Thyroid gland (tissue), 4 donors: ENCODE measurements at places on chromosomes 7 and 10. TPM values are rescaled to one million over a fixed set of nuclear protein-coding genes. Genes with fewer than 3 reads are reported as not detected.

DNA sequence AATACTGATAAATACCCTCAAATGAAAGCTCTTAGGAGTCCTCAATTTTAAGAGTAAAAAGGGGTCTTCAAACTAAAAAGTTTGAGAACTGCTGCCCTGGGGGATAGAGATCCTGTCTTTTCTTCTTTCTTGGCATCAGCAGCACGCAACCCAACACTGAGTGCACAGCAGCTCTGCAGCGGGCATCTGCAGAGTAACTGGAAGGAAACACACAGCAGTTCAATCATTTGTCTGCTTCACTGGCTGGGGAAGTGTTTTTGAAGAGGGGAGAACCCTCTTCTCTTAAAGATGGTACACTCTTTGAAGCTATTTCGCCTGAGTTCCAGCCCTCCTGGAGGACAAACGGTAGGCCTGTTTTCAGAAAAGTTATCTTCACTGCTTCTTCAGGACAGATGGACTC lies 193.6 kb downstream of the FGFR2 start:
- peaks cover 47% of the 10 kb centered on the region for H3K4me1 ChIP-seq
- H3K27ac ChIP-seq = peak overlapping the region; percentile 27
- H3K4me3 ChIP-seq = no peak overlapping the region
- H3K36me3 ChIP-seq = no peaks in the 10 kb centered on the region
- H3K27me3 ChIP-seq = no peaks in the 10 kb centered on the region

ECHDC3 gene
- 71.3 TPM for total RNA-seq

GIMAP7 gene
- total RNA-seq = 12.4 TPM

PODXL gene
- 47.7 TPM for total RNA-seq

- H3K4me3 ChIP-seq = no peak overlapping the region
- DNase-seq = no peak
- no peaks in the 10 kb centered on the region for H3K4me1 ChIP-seq
- H3K27ac ChIP-seq = no peak overlapping the region
- no peaks in the 10 kb centered on the region for H3K36me3 ChIP-seq
- H3K27me3 ChIP-seq = no peaks in the 10 kb centered on the region
Observed at GRCh38 chr10:87635498-87636312, 24.0 kb upstream of the PAPSS2 start.

DNA sequence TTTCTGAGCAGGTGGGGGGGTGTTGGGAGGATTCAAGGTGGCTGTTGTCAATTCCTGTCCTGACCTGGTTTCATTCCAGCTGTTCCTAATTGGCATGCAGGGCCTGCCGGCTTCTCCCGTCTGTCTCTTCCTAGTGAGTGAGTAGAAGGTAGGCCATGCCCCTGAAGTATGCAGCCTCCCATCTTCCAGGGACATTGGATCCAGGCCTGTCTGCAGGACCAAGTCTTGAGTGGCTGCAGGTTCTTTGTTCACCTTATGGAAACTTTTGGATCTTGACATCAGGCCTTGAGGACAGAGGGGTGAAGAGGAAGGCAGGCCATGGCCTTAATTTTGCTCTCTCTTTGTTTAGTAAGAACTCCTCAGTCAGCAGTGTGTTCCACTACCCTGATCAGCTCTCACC lies 131.8 kb downstream of the SH2D4B start:
- peaks cover 7% of the 10 kb centered on the region for H3K4me1 ChIP-seq
- no peaks in the 10 kb centered on the region for H3K27me3 ChIP-seq
- no peak for DNase-seq
- H3K27ac ChIP-seq = no peak overlapping the region

BEND7 gene
- total RNA-seq = 51.3 TPM

DNA sequence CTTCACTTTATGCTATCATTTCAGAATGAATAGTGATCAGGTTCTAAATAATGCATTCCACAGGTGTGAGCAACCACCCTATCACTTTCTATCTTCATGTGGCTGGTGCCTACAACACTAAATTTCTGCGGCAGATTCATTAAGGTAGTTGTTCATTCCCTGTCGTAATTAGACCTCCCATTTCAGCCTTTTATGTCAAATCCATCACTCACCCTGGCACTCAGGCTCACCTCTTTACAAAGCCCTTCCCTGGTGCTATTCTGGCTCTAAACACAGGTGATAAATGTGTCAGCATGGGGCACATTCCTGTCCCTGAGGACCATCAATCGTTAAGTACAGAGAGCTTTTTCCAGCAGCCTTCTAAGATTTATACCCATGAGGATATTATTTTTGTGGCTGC lies 300.0 kb upstream of the C7orf33 start:
- no peaks in the 10 kb centered on the region for H3K27me3 ChIP-seq
- H3K36me3 ChIP-seq = no peaks in the 10 kb centered on the region
- H3K4me3 ChIP-seq = no peak overlapping the region
- no peak overlapping the region for H3K27ac ChIP-seq
- no peaks in the 10 kb centered on the region for H3K4me1 ChIP-seq

- H3K4me3 ChIP-seq = no peak overlapping the region
- H3K27me3 ChIP-seq = no peaks in the 10 kb centered on the region
- DNase-seq = no peak
- H3K4me1 ChIP-seq = no peaks in the 10 kb centered on the region
Observed at GRCh38 chr7:41333511-41333910, 369.4 kb downstream of the INHBA start.

GRCh38 chr10:44902941-44903545 lies 8.1 kb upstream of the TMEM72 start:
- H3K36me3 ChIP-seq = no peaks in the 10 kb centered on the region
- peak; percentile 47 for DNase-seq
- no peak overlapping the region for H3K27ac ChIP-seq
- H3K4me3 ChIP-seq = no peak overlapping the region
- H3K27me3 ChIP-seq = no peaks in the 10 kb centered on the region

ZNF727 gene
- total RNA-seq = 12.1 TPM

- DNase-seq = no peak
- no peak overlapping the region for H3K4me3 ChIP-seq
- H3K36me3 ChIP-seq = no peaks in the 10 kb centered on the region
- H3K27me3 ChIP-seq = no peaks in the 10 kb centered on the region
- H3K27ac ChIP-seq = no peak overlapping the region
Observed at GRCh38 chr10:95790982-95791381, 35.0 kb downstream of the ENTPD1 start.

KIAA1549 gene
- total RNA-seq = 1.2 TPM

FAM25A gene
- not detected for total RNA-seq
